ENCODE measurements at places on chromosomes 2 and 18. TPM values are rescaled to one million over a fixed set of nuclear protein-coding genes. Genes with fewer than 3 reads are reported as not detected.

The CHST9 gene
- total RNA-seq = 1.0 TPM

The SERPINB4 gene
- total RNA-seq = not detected

The MYCN gene
- 0.73 TPM for total RNA-seq

The RNF152 gene
- total RNA-seq = 11.0 TPM

GRCh38 chr18:77081390-77081778 lies 51.2 kb downstream of the MBP start:
- DNase-seq = no peak

DNA sequence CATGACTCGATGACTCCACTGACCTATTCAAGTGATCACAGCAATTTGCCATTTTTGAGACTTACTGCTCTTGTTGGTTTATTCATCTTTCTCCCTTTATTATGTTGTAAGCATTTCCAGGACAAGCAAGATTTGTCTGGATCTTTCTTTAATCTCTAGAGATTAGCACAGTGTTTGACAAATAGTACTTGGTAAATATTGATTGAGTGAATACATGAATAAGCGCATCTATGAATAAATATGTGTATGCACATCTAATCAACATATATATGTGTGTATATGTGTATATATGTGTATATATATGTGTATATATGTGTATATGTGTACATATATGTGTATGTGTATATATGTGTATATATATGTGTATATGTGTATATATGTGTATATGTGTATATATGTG lies 7.3 kb downstream of the TMX3 start:
- no peak for DNase-seq

DNA sequence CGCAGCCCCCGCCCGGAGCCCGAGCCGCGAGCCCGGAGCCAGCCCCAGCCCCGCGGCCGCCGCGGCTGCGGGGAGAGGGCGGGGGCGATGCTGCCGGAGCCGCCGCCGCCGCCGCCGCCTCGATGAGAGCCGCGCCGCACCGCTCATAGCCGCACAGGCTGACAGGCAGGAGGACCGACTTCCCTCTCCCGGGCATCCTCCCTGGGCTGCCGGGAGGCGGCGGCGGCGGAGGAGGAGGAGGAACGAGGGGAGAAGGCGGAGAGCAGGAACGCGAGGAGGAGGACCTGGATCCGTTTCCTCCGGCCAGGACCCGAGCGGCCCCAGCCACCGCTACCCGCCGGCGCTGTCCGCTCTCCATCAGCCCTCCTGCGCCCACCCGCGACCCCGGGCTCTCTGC lies 370 bp downstream of the KLHL29 start:
- peak; percentile 37 for DNase-seq

DNA sequence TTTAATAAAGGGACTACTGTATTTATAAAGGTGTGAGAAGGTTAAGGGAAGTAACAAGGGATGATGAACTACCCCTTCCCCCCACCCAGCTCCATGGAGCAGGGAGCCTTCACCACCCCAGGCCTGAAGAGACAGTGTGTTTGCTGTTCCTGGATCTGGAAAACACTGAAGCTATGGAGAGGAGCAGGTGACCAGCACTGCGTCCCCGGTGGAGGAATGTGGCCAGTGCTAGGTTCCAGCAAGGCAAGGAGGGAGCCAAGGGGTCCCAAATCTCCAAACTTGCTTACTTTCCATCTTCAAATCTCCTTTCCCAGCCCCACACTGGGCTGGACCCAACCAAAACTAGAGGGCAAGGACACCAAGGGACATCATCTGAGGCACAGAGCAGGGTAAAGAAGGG lies 128.7 kb upstream of the CD302 start:
- no peak for DNase-seq

Data from left cardiac atrium (tissue), 4 donors.